Cortex of kidney (tissue), 1 donor: ENCODE measurements at places on chromosomes 1 and 21.

- DNase-seq: no peak
Observed at GRCh38 chr1:183879966-183880365, 75.0 kb downstream of the RGL1 start.

DNA sequence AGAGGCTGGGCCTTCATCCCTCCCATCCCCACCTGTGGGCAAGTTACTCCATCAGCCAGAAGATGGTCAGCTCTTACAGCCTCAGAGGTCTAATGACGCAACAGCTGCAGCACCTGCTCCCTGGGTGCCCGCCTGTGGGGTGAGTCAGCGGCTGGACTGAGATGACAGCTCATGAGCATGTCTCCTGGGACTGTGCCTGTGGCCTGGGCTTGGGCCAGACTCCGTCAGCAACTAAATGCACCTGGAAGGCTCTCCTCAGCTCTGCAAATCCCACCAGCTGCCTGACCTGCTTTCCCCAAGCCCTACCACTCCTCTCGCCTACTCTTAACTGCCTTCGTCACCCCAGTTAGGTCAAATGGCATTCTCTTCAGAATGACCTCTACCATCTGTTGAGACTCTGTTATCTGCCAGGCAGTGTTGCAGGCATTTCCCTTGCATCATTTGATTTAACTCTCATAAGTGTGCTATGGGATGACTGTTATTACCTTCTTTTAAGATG lies 47.7 kb downstream of the ETS2 start:
- no peak for DNase-seq

DNA sequence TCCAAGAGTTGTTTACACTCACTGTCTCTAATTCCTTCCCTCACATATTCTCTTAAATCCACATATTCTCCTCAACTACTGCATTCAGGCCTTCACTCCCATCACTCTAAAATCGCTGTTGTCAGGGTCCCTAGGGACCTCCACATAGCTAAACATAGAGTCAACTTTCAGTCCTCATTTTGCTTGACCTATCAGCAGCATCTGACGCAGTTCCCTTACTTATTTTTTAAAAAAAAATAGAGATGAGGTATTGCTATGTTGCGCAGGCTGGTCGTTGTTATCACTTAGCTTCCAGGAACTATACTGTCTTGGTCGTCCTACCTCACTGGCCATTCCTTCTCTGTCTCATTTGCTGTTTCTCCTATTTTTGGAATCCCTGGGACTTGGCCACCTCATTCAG lies 11.7 kb upstream of the PLEKHO1 start:
- no peak for DNase-seq

GRCh38 chr1:4025752-4026151 lies 125.7 kb upstream of the C1orf174 start:
- no peak for DNase-seq

GRCh38 chr1:243420946-243421685 lies 165.3 kb downstream of the SDCCAG8 start:
- no peak for DNase-seq

DNA sequence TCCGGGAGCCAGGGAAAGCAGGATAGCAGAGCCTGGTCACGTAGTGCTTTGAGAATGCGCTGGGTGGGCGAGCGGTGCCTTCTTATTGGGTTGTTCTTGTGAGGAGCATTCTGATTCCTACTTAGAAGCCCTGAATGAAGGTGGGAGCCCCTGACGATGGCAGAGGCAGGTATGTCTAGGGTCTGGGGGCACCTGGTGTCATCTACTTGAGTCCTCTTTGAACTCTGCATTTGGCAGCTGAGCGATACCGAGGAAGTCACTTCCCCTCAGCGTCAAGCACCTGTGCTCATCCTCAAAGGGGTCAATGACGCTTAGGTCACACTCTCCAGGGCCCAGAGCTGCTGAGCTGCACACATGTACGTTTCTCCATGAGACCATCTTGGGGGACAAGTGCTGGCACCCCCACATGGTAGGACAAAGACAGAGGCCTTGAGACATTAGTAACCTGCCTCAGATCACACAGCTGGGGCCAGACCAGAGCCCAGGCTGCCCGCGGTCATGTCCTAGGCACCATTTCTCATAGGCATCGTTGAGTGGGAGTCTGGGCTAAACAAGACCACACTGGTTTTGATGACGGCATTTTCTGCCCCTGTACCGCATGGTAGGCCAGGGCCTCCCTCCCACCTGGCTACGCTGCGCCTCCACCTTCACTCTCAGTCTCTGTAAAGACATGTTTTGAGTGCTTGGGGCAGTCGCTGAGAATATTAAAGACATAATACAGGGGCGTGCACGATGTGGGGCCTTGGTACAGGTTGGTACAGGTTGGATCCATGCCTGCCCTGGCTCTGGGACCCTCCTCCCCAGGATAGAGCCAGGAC lies 69.1 kb upstream of the ABCG1 start:
- no peak for DNase-seq
